Suprapubic skin (tissue), 4 donors: ENCODE measurements at places on chromosomes 1 and 21.

DNA sequence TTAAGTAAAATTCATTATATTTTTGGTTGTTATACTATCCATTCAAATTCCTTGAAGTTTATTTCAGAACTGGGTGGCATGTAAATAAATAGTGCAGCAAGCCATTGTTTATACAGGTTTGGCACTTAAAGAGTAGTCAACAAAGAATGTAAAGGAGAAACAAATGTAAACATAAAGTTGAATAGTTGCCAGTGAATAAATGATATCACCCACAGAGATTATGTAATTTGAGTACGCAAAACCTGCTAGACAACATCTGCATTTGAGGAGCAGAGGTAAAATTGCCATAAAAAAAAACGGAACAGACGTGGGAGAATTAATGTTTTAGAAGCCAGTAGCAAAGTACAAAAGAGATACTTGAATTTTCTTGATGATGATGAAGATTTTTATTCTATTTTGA is 111.6 kb downstream of the ADGRL2 start:
- no peak for DNase-seq

DNA sequence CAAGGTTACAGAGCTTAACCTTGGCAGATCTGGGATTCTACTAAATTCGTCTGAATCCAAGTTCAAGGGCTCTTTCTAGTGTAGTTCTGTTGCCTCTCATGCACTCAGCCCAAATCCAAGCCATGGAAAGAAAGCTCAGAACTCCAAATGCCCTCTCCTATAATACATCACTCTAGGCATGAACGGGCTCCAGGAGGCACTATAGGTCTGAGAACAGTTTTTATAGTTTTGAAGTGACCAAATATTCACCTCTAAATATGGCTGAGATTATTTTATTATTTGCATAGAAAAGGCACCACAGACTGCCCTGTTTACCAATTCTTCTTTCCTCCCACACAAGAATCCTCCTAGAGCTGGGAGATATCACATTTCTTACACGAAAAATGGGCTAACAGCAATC is 327.9 kb upstream of the BEND5 start:
- DNase-seq: no peak

DNA sequence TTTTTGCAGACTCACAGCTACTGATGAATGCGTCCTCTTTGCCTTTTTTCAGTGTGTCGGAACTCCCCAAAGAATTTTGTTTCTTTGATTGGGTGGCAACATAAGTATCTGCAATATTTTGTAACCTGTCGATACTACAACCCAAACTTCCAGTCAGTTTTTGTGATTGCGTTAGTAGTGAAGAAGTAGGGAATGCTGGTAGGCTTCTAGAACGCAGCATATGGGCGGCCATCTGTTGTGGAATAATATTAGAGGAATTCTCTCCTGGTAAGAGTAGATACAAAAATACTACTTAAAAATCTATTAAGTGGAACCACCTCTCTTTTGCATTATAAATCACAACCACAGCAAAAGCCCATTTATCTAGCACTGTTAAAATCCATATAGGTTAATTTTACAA is 107.4 kb downstream of the LYST start:
- DNase-seq: no peak

- peak; percentile 46 for DNase-seq
These were observed 92.5 kb downstream of the GALNT2 start for GRCh38 chr1:230159580-230159979.
